Mesangial cell (primary cell): ENCODE measurements at places on chromosomes 7 and 10. TPM values are rescaled to one million over a fixed set of nuclear protein-coding genes. Genes with fewer than 3 reads are reported as not detected.

Gene RALA
- 15.0 and 24.1 TPM in 2 replicates for total RNA-seq

Gene PON3
- not detected in 2 replicates for total RNA-seq

Gene ADK
- total RNA-seq = 18.0 and 31.9 TPM in 2 replicates

Gene CDH23
- total RNA-seq = under 0.01 and 0.13 TPM in 2 replicates

Gene FGFBP3
- 0.33 and 0.38 TPM in 2 replicates for total RNA-seq

Gene CDC14C
- total RNA-seq = 0.13 TPM in 1 of 2 replicates, not detected in the other

Gene CALHM1
- not detected in 2 replicates for total RNA-seq
